ENCODE measurements at places on chromosomes 11 and 22.

- DNase-seq = no peak
These were observed 37.5 kb downstream of the RSF1 start for GRCh38 chr11:77783025-77783424.

DNA sequence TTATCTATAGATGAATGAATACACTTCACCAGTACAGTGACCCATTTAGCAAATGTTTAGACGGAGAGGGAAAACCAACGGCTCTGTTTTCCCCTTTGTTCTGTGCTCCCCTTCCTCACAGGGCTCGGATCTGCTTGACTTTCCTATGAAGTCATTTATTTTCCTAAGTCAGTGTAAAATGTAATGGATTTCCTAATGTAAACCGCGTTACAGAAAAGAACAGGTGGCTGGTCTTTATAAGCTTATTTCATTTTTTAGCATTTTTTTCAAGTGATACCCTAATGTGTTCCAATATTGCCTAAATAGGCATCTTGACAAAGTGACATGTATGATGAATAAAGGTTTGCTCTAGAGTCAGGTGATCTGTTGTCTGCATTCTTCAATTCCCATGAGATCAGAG, 207.5 kb downstream of the PGR start:
- no peak for DNase-seq

DNA sequence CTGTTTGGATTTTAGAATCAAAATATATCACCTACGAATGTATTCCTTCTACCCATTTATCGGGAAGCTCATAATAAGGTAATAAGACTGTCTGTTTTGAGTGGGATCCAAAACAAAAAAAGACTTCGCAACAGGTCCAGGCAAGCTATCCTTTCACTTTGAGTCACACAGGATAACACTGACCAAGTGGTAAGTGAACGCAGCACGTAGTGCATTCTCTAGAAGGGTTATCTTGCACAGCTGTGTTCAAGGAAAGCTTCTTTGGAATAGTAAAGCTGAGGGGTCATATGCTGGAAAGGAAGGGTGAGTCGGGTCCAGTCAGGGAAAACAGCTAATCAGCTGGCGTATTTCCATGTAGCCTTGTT, 22.3 kb upstream of the NRGN start:
- DNase-seq = no peak

- DNase-seq = no peak
These were observed 177.2 kb downstream of the INSC start for GRCh38 chr11:15291885-15292284.

DNA sequence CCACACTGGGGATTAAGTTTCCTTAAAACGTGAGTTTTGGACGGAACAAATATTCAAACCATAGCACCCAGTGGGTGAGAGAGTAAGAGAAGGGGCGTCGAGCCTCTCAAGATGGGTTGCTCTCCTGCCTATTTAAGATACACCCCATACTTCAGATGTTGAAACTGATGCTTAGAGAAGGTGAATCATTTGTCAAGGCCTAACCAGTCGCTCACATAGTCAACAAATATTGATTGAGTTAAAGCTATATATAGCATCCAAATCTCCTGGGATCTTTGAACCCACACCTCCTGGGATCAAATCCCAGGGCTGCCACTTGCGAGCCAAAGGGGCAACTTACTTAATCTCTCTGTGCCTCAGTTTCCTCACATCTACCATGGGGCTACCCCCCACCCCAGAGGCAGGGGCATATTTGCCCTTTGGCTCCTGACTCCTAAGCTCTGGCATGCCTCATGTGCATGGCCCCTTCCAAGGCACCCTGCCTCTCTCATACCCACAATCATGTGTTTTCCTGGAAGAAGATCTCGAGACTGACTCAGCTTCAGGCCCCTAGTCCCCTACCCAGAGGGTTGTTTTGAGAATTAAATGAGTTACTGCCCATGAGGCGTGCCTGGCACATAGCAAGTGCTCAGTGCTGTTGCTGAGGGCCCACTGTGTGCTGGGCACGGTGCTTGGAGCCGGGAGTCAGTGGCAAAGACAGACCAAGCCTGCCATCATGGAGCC, 19.0 kb upstream of the PDGFB start:
- DNase-seq = no peak

GRCh38 chr11:3153291-3153861, 11.7 kb downstream of the OSBPL5 start:
- DNase-seq = no peak

GRCh38 chr11:4704790-4705334, 278 bp downstream of the MMP26 start:
- no peak for DNase-seq

DNA sequence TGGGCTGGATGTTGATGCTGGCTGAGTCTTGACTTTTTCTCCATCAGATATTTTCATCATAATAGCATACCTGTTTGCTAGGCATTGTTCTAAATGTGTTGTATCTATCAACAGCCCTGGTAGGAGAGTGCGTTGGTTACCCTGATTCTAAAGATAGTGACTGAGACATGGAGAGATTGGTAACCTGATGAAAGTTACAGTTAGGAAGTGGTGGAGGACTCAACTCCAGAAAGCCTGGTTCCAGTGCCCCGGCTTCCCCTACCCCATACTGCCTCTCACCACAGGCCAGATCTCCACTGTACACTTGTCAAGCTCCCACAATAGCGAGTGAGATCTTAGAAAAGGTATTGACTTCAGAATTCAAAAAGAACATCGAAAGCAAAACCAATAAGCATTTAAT, 22.8 kb upstream of the RELT start:
- DNase-seq = no peak

DNA sequence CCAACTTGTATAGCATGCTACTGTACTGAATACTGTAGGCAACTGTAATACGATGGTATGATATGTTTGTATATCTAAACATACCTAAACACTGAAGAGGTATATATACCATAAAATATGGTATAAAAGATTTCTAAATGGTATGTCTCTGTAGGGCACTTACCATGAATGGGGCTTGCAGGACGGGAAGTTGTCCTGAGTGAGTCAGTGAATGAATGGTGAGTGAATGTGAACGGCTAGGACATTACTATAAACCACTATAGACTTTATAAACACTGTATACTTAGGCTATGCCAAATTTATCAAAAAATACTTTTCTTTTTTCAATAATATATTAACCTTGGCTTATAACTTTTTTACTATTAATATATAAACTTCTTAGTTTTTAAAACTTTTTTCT, 66.8 kb downstream of the ZC3H12C start:
- no peak for DNase-seq

- no peak for DNase-seq
These were observed 90.7 kb upstream of the OR4B1 start for GRCh38 chr11:48125866-48126265.

GRCh38 chr11:100205926-100206325, 481.2 kb upstream of the ARHGAP42 start:
- no peak for DNase-seq

GRCh38 chr22:37186228-37186996, 1.6 kb downstream of the C1QTNF6 start:
- no peak for DNase-seq

DNA sequence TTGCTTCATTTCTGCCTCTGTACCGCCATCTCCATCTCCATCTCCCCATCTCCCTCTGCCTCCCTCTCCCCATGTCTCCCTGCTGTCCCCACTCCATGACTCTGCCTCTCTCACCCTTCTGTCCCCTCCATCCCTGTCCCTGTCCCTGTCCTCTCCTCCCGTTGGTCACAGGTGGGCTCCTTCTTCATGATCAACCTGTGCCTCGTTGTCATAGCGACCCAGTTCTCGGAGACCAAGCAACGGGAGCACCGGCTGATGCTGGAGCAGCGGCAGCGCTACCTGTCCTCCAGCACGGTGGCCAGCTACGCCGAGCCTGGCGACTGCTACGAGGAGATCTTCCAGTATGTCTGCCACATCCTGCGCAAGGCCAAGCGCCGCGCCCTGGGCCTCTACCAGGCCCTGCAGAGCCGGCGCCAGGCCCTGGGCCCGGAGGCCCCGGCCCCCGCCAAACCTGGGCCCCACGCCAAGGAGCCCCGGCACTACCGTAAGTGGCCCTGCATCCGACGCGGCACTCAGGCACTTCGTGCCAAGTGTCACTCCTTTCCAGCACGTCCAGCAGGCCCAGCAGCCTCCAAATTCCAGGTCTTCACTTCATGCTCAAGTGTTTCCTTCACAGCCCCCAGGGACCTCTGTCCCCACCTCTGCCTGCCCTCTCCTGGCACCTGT, 76.0 kb downstream of the CACNA1I start:
- peak; percentile 76 for DNase-seq

- DNase-seq = no peak
These were observed 49.3 kb downstream of the SCUBE1 start for GRCh38 chr22:43293655-43294392.

DNA sequence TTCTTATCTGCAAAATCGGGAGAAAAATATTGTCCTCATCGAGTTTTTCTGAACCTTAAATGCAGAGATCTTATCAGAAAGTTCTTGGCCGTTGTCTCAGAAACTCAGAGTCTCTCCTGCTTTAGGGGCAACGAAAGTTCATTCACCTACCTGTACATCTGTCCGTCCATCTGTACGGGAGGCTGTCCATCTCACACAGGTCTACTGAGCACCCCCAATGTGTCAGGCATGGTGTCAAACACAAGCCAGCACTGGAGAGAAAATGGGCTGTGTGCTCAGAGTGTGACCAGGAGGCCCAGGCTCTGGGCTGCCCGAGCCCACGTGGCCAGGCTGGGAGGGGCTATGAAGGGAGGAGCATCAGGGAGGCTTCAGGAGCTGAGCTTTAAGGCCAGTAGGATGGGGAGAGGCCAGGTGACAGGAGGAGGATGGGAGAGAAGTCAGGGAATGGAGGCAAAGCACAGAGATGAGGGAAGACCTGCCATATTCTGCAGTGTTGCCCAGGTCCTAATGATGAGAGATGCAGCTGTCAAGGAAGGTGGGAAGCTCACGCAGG, 62.4 kb upstream of the MYEOV start:
- no peak for DNase-seq

DNA sequence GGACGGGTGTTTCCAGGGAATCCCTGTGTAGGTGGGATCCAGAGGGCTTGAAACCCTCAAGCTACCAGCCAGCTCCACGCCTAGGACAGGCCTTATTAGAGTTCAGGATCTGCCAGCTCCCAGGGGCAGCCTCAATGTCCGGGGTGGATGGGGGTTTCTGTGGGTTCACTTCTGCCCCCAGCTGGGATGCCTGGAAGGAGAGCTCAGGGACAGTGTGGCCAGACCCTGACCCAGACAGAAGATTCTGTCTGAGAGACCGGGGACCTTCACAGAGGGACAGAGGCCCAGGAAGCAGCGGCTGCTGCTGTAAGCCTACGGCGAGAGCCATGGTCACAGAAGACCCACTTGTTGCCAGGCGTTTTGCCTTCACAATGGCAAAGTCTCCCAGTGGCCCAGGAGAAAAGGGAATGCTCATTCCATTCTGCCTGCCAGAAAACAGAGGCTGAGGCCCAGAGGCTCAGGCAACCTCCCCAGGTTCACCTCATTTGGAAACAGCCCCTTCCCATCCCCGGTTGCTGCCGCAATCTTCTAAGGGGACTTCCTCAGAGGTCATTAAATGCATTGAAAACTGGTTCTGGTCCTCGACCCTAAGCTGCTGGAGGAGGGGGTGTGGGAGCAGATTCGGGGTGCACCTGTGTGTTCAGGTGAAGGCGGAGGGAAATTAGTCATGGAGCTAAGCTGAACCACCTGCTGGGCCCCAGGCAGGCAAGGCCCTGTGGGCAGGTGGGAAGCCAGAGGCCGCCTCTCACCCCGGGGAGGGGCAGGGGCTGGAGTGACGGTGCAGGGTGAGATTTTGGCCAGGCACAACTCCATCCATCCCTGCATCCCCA, 4.9 kb upstream of the KRTAP5-6 start:
- no peak for DNase-seq

GRCh38 chr22:39205344-39206021, 39.3 kb downstream of the PDGFB start:
- no peak for DNase-seq

DNA sequence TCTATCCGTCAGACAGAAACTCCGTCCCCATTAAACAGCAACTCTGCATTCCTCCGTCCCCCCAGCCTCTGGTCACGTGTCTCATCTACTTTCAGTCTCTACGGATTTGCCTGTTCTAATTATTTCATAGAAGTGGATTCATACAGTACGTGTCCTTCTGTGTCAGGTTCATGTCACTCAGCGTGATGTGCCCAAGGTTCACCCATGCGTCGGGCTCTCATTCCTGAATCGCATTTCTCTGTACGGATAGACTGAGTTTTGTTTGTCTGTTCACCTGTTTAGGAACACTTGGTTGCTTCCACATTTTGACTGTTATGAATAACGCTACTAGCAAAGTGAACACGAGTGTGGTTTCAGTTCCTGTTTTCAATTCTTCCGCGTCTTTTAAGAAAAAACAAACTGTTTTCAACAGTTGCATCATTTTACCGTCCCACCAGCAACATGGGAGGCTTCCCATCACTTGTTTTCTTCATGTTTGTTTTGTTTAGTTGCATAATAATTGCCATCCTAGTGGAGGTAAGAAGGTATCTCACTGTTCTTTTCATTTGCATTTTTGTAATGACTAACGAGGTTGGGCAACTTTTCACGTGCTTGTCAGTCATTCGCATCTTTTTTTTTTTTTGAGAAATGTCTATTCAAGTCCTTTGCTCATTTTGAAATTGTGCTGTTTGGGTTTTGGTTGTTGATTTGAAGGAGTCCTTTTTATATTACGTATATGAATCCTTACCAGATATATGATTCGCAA, 8.9 kb upstream of the NLRP6 start:
- DNase-seq = no peak

GRCh38 chr22:27004434-27004833, 347.0 kb downstream of the MIAT start:
- DNase-seq = no peak

GRCh38 chr11:17703951-17704350, 15.4 kb upstream of the MYOD1 start:
- no peak for DNase-seq

DNA sequence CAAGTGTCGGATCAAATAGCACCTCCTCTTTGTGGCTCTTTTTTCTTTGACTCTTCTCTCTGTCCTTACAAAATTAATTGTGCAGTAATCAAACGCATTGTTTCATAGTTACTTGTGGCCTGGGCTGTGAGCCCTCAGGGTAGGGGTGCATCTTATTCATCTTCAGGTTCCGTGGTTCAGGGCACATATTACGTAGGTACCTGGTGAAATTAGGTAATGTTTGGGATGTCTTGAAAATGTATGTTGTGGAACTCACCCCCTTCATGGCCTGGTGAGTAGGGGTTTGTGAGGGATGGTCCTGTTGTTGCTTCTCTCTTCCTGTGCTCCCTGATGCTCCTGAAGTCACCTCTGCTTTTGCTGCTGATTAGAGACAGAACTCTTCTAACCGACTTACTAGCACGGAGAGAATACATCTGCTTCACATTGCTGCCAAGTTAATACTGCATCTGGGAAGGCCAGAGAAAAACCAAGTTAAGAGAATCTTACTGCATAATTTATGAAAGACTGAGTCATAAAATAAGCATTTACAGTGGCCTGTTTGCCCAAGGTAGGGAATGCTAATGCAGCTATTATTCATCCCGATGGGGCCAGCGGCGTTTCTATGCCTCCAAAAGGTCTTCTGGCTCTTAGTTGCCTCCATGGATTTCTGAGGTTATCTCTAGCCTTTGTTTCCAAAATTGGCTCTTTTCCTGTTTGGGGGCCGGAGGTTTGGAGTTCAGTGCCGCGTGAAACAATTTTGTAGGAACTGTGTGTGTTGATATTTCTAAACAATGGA, 66.9 kb downstream of the TBC1D22A start:
- no peak for DNase-seq

GRCh38 chr11:64028398-64029115, 7.2 kb upstream of the FLRT1 start:
- DNase-seq = peak; percentile 41

GRCh38 chr11:118691926-118692830, 12.7 kb upstream of the TREH start:
- DNase-seq = no peak

Measured in posterior cingulate gyrus (tissue), 11 donors.